Cardiac fibroblast (primary cell): ENCODE measurements at places on chromosomes 13 and 19.

DNA sequence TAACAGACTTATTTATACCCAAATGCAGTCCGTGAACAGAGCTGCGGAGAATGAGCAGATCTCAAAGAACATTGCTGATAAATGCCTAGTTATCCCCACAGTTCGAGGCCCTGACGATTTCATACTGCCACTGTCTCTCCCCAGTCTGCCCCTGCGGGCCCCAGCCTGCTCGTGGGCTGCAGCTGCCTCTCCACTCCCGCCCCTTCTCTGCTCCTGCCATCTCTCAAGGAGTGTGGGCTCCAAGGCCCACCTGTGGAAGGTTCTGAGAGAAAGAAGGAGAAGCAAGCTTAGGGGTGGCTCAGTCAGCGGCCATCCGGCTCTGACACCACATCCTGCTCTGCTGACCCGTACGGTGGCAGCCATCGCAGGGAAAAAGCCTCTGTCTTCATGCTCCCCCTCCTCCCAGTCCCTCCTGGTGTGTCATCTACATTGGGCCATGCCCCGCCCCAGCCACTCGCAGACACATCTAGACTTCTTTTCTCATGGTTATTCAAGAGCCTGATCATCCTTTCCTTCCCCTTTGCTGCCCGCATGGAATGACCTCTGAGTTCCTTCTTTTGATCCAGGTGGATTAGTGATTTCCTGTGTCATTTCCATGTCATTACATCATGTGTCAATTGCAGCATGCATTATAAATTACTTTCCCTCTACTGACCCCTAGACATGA is 52.0 kb downstream of the EPS15L1 start:
- DNase-seq = no peak

DNA sequence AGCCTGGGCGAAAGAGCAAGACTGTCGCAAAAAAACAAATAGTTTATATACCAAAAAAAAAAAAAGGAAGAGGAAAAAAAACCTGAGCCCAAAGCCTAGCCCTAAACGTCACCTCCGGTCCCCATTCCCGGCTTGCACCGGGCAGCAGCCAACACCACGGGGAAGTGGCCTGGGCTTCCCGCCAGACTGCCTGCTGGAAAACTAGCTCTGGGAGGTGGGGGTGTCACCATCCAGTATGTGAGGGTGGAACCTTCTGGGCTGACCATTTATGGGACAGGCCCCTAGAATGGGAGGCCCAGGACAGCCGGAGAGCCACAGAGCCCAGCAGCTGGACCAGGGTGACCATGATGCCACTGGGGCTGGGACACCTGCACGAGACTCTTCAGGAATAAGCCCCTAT is 37.3 kb downstream of the IL12RB1 start:
- peak; percentile 56 for DNase-seq

GRCh38 chr19:35993923-35994598 is 927 bp upstream of the SDHAF1 start:
- DNase-seq = no peak

- DNase-seq = no peak
These were observed 142.5 kb downstream of the LACC1 start for GRCh38 chr13:44022196-44022595.

DNA sequence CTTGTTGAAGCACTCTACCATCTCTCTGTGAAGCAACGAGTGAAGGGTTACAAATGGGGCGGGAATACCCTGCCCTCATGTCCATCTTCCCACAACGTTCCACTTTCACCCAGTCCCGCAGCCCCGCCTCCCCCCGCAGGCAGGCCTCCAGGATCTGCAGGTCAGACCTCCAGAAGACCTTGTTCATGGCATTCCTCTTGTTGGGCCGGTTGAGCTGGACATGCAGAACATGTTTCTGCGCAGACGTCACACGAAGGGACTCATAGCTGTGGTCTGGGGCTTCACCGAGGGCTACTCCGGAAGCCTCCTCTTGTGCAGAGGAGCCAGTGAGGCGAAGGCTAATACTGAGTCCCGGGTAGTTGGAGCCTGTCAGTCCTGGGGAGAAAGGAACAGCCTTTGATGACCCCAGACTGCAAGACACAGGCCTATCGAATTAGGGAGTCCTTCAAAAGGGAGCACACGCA is 420 bp downstream of the ECH1 start:
- peak; percentile 92 for DNase-seq

DNA sequence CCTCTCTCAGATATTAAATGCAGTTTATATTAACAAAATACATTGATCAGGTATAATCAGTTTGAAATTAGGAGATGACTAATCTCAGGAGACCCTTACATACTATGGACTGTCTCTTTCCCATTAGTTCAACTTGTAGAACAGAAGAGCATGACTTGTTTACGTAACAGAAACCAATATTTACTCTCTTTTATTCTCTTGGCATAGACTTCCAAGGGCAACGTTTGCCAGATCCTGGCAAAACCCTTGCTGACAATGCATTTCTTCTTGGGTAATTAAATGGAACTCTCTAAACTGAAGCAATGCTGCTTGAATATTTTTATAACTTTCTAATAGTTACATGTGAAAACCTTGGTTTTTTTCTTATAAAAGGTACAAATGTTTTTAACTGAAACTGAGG is 68.3 kb upstream of the MYO16 start:
- no peak for DNase-seq

DNA sequence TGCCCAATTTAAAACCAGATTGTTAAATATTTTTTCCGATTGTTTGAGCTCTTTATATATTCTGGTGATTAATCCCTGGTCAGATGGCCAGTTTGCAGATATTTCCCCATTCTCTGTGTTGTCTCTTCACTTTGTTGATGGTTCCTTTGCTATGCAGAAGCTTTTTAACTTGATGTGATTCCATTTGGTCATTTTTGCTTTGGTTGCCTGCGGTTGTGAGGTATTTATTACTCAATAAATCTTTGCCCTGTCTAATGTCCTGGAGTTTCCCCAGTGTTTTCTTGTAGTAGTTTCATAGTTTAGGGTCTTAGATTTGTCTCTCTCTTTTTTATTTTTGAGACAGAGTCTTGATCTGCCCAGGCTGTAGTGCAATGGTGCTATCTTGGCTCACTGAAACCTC is 23.8 kb upstream of the LMO7 start:
- DNase-seq = no peak

- no peak for DNase-seq
These were observed 1141.6 kb upstream of the MIR17HG start for GRCh38 chr13:90205911-90206310.

DNA sequence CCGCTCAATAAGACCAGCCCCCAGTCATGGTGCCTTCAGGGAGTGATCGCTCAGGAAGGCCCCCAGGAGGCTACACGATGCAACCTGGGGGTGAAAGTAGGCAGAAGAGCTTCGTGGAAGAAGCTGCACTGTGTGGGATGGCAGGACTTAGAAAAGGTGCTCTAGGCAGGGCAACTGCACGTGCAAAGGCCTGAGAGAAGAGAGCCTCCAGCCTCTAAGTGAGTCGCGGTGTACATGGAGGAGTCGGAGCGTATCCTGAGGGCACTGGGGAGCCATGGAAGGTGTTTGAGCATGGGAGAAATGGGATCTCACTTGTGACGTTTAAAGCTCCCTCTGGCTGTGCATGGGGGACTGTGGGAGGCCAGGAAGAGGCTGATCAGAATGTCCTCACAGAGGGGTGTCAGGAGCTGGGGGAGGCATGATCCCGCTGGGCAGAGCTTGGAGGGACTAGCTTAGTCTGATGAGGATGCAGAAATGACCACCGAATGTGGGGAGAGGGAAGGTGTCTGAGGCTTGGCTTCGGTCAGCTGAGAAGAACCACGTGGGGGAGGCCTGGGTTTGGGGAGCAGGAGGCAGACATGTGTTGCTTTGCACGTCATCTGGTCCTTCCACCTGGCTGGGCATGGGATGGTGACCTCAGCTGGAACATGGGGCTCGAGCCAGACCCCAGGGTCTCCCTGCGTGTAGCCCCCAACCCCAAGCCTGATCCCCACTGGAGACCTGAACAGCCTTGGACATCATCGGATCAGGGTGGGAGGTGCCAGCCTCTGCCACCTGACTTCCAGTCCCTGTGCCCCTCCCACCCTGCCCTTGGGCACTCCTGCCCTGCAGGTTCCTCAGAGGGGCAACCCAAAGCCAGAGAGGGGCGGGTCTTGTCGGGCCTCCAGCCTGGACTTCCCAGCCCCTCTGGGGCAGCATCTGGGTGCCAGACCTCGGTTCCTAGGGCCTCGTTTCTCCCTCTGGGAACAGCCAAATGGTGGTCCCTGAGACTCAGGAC is 1.1 kb downstream of the APC2 start:
- DNase-seq = no peak

DNA sequence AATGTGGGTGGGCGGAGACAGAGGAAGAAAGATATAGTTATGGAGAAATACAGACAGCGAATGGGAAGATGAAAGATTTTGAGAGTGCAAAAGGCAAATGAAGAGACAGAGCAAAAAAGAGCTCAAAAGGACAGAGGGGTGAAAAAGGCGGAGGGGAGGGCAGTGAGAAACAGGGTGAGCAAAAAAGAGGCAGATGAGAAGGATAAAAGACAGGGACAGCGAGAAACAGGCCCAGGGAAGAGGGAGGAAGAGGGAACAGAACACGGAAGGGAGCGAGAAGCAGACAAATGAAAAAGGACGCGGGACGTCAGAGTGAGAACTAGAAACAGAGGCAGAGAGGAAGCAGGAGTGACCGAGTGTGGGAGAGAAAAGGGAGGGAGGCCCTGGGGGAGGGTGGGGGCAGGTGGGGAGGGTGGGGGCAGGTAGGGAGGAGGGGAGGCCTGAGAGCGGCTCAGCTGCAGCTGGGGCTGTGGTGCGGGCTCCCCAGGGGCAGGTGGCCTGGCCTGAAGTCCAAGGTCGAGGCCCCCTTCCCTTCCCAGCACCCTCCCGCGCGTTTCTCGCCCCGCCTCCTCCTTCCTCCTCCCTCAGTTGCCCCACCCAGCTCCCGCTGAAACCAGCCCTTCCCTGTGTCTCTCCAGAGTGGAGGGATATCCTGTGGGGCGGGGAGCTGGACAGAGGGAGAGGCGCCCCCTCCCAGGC is 2.9 kb downstream of the KLK1 start:
- no peak for DNase-seq

DNA sequence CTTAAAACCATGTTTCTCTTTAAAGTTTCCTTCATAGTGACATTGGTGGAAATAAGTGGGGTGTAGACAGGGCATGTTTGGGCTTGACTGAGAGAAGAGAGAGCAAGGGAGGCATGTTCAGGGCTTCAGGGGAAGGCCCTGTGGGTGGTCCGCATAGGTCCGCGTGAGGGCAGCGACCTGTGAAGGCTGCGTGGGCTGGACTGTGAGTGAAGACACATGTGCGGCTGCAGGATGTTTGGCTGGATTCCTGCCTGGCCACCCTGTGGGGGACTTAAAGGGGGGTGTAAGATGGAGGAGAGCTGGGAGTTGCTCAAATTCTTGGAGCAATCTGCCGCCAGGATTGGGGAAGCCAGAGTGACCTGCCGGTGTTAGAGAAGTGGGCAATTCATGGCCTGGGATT is 23.8 kb upstream of the KLF12 start:
- peak; percentile 26 for DNase-seq

DNA sequence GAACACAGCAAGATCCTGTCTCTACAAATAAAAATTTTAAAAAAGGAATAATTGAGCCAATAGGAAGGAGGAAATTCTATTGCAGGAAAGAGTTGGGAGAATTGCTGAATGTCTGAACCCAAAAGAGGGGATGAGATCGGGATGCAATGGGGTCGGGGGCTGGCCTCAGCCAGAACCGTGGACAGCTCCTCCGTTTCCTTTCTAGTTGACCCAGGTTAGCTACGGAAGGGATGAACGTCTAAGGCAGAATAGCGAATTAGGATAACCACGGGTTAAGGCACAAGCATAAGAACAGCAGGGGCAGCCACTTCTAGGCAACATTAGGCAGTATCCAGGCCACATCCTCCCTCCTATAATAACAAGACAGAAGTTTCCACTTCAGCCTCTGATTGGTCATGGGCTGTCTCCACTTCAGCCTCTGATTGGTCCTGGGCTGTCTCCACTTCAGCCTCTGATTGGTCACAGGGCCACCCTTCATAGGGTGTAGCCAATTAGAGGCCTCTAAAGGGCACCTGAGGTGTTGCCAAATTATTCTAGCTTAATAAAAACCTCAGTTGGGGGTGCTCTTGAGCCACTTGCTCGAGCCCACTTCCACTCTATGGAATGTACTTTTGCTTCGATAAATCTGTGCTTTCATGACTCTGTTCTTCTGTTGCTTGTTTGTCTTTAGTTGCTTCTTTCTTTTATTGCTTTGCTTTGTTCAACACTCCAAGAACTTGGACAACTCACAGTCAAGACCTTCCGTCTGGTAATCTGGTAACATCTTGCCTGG is 24.9 kb upstream of the TPM4 start:
- peak; percentile 42 for DNase-seq

DNA sequence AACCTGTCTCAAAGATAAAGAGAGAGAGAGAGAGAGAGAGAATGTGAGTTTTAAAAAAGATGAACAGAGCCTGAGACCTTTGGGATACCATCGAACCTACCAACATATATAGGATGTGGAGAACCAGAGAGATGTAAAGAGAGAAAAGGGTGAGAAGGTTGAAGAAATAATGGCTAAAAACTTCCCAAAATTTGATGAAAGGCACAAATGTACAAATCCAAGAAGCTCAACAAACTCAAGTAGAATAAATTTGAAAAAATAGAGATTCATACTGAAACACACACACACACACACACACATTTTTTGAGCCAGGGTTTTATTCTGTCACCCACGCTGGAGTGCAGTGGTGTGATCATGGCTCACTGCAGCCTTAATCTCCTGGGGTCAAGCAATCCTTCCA is 16.3 kb downstream of the ZNF558 start:
- DNase-seq = no peak

DNA sequence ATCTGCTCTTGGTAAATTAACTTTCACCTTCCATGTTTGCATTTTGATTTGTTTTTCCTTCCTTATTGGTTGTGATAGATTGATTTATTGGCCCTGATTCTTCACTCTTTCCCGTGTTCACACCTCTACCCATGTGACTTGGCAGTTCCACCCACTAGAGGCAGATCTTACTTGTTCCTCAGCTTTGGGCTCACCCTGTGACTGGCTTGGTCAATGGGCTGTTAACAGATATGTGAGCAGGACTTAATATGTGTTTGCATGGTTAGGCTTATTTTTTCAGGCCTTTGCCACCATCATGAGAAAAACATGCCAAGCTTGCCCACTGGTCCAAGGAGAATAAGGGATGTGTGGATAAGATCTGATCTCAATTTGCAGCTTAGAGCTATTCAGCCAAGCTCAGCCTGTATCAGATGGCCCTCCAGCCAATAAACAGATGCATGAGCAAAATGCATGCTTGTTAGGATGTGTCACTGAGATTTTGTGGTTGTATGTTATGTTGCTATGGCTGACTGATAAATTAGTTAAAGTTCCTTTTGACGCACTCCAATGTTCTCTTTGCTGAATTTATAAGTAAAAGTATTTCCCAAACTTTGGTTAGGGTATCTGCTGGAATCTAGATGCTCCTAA is 48.0 kb downstream of the RGCC start:
- DNase-seq = peak; percentile 92

DNA sequence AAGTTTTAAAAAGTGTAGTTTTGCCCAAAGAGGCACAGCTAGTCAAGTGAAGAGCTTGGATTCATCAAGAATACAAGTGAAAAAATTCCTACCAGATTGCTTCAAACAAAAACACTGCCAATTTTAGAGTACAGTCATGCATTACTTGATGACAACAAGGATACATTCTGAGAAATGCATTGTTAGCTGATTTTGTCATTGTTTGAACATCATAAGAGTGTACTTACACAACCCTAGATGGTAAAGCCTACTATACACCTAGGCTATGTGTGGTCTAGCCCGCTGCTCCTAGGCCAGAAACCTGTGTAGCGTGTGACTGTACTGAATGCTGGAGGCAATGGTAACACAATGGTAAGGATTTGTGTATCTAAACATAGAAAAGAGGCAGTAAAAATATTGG is 41.1 kb downstream of the TMTC4 start:
- peak; percentile 70 for DNase-seq

- peak; percentile 68 for DNase-seq
These were observed 1.0 kb upstream of the CEACAM1 start for GRCh38 chr19:42529248-42529764.

GRCh38 chr13:40878321-40878720 is 88.9 kb downstream of the SLC25A15 start:
- no peak for DNase-seq
